ENCODE measurements at places on chromosomes 2 and 18. TPM values are rescaled to one million over a fixed set of nuclear protein-coding genes. Genes with fewer than 3 reads are reported as not detected.

C2orf72 gene
- total RNA-seq, result 0.41 TPM

GRCh38 chr2:2731101-2731815 is 400.2 kb upstream of the MYT1L start:
- no peak overlapping the region for H3K27ac ChIP-seq
- DNase-seq, result no peak
- H3K4me1 ChIP-seq, result no peaks in the 10 kb centered on the region
- no peaks in the 10 kb centered on the region for H3K36me3 ChIP-seq
- H3K4me3 ChIP-seq, result no peak overlapping the region

GRCh38 chr18:23585897-23586248 is 433 bp downstream of the NPC1 start:
- H3K4me3 ChIP-seq, result peak overlapping the region; percentile 77
- peaks cover 35% of the 10 kb centered on the region for H3K4me1 ChIP-seq
- DNase-seq, result no peak
- H3K27me3 ChIP-seq, result no peaks in the 10 kb centered on the region

GRCh38 chr2:38200598-38200997 is 124.6 kb upstream of the CYP1B1 start:
- H3K27me3 ChIP-seq, result no peaks in the 10 kb centered on the region
- no peak overlapping the region for H3K4me3 ChIP-seq
- no peak overlapping the region for H3K27ac ChIP-seq
- H3K36me3 ChIP-seq, result no peaks in the 10 kb centered on the region
- DNase-seq, result no peak
- H3K4me1 ChIP-seq, result no peaks in the 10 kb centered on the region

GRCh38 chr2:16725549-16725948 is 59.9 kb upstream of the CYRIA start:
- H3K27ac ChIP-seq, result no peak overlapping the region
- H3K36me3 ChIP-seq, result no peaks in the 10 kb centered on the region
- DNase-seq, result no peak
- H3K4me3 ChIP-seq, result no peak overlapping the region
- H3K4me1 ChIP-seq, result no peaks in the 10 kb centered on the region

- H3K27ac ChIP-seq, result no peak overlapping the region
- no peak overlapping the region for H3K4me3 ChIP-seq
- no peak for DNase-seq
- H3K4me1 ChIP-seq, result no peaks in the 10 kb centered on the region
- H3K27me3 ChIP-seq, result no peaks in the 10 kb centered on the region
Observed at GRCh38 chr2:82395531-82395930, 2063.5 kb downstream of the SUCLG1 start.

SULT1C4 gene
- total RNA-seq, result 1.7 TPM
